ENCODE measurements at places on chromosomes 12 and 14. TPM values are rescaled to one million over a fixed set of nuclear protein-coding genes. Genes with fewer than 3 reads are reported as not detected.

- peaks cover 58% of the 10 kb centered on the region for H3K36me3 ChIP-seq
- DNase-seq, result no peak
- no peaks in the 10 kb centered on the region for H3K27me3 ChIP-seq
- H3K4me3 ChIP-seq, result no peak overlapping the region
These were observed 30.0 kb downstream of the SLC38A1 start for GRCh38 chr12:46238821-46239220.

DNA sequence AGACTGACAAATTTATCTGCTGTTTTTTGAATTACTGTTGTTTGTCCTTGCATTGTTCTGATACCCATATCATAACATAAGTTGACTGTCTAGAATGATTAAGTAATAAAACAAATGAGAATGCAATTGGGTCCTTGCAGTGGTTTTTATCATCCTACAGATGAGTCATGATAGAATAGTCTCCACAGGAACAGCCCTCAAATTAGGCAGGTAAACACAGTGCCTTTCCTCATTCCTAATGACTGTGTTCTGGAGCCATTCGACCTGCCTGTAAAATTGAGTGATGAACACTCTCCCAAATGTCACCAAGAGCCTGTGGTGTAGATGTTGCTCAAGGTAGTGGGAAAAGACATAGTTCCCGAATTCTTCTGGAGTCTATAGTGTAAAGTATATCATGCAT is 12.3 kb downstream of the NKX2-8 start:
- H3K4me3 ChIP-seq, result no peak overlapping the region
- no peaks in the 10 kb centered on the region for H3K27me3 ChIP-seq
- H3K4me1 ChIP-seq, result no peaks in the 10 kb centered on the region
- no peak overlapping the region for H3K27ac ChIP-seq
- no peaks in the 10 kb centered on the region for H3K36me3 ChIP-seq

DNA sequence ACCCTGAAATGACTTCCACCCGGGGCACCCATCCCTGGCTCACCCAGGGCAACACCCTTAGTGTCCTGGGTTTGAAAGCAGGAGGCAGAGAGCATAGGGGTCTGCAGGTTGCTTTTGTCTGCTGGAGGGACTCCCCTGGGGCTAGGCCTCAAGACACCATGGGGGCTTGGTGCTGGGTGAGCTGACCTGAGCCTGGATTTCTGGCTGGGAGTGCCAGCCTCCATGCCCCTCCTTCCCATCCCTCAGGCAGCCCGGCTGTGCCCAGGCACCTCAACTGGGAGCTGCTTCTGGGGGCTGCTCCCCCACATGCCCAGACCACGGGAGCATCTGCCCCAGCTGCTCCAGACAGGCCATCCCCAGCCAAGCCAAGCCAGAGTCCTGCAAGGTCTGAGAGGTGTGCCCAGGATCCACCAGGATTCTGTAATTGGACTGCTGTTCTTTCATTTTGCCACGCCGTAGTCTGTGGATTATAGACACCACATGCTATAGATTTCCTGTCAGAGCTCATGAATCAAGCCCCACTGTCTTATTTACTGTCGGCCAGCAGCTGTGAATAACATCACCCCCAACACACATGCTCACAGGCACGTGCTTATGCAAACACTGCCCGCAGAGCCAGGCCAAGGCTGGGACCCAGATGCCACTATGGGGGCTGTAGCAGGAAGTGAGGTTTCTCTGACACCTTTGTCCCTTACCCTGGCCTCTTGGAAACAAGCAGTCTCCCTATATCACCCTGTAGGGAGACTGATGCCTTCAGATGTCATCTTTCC is 29.4 kb upstream of the ESRRB start:
- no peaks in the 10 kb centered on the region for H3K27me3 ChIP-seq
- no peak overlapping the region for H3K4me3 ChIP-seq
- no peaks in the 10 kb centered on the region for H3K36me3 ChIP-seq
- DNase-seq, result no peak
- no peaks in the 10 kb centered on the region for H3K4me1 ChIP-seq

DNA sequence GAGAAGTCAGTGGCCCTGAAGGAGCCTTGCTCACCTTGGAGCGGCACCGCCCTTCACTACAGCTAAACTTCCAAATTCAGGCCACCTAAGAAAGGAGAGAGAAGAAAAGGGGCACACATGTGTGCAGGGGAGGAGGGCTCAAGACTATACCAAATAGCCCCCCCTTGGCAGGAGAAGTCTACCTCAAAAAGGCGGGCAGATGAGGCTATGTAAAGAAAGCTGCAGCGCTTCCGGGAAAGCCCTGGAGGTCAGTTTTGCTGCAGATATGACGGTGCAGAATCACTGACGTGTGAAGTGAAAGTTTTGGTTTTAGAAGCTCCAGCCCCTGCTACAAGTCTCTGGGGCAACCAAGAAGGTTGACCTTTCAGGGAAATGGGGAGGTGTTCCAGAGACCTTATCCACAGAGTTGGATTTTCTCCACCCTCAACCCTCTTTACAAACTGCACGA is 48.2 kb upstream of the PNMA1 start:
- H3K4me1 ChIP-seq, result peaks cover 68% of the 10 kb centered on the region
- H3K27me3 ChIP-seq, result no peaks in the 10 kb centered on the region
- no peaks in the 10 kb centered on the region for H3K36me3 ChIP-seq
- H3K4me3 ChIP-seq, result peak overlapping the region; percentile 49
- no peak for DNase-seq
- peak overlapping the region; percentile 68 for H3K27ac ChIP-seq

The GPRC5A gene
- not detected for total RNA-seq

- no peaks in the 10 kb centered on the region for H3K36me3 ChIP-seq
- no peaks in the 10 kb centered on the region for H3K27me3 ChIP-seq
- no peak for DNase-seq
These were observed 2.7 kb downstream of the CREBL2 start for GRCh38 chr12:12614342-12614741.

DNA sequence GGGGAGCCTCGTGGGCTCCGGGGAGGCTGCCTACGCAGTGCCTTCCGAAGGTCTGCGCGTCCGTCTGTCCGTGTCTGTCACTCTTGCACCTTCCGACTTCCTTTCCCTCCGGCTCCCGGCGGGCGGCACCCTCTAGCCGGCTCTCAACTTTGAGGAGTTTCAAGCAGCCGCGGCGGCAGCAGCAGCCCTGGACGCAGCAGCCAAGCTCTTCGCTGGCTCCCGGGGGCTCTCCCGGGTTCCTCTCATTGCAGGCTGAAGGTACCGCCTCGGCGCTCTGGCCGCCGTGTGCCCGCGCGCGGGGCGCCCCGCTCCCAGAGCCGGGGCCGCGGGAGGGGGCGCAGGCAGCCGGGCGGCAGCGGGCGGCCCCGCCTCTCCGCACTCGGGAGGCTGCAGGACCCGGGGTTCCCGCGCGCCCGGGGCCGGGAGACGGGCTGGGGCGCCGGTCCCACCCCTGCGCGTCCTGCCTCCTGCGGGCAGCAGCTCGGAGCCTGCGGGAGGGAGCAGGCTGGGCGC is at the start of the genes AMIGO2 and PCED1B:
Gene AMIGO2 (minus strand): TSS at position 492 of the 513 bp plus-strand sequence. CDS start 957 bp downstream, outside the sequence.
Gene PCED1B (plus strand): TSS at position 154 of the 513 bp plus-strand sequence. CDS start 155,443 bp downstream, outside the sequence.
- H3K27ac ChIP-seq, result peak within 1 kb of the TSS; percentile 83
- no peaks in the 10 kb centered on the region for H3K36me3 ChIP-seq
- peak within 1 kb of the TSS; percentile 89 for H3K4me3 ChIP-seq
- H3K27me3 ChIP-seq, result no peaks in the 10 kb centered on the region
- DNase-seq, result peak; percentile 58

GRCh38 chr12:5586201-5586600 is 154.3 kb downstream of the NTF3 start:
- no peak overlapping the region for H3K4me3 ChIP-seq
- no peak for DNase-seq
- no peaks in the 10 kb centered on the region for H3K4me1 ChIP-seq
